ENCODE measurements at places on chromosomes 12 and 14.

DNA sequence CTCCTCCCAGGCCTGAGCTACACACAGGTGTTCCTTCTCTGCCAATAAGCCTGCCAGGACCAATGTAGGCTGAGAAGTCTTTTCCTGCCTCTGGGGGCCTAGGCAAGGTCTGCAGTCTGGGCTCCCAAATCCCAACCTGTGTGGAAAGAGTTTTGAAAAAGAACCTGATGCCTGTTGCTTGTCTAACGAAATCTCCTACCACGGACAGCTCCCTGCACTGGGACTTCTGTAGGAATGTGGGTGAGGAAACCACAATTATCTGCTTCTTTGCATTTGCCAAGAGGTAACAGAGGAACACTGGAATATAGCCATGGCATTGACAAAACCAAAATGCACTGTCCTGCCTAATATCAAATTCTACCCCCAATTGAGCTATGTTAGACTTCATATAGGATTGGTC is 877.0 kb upstream of the TMEM132C start:
- no peak for DNase-seq

DNA sequence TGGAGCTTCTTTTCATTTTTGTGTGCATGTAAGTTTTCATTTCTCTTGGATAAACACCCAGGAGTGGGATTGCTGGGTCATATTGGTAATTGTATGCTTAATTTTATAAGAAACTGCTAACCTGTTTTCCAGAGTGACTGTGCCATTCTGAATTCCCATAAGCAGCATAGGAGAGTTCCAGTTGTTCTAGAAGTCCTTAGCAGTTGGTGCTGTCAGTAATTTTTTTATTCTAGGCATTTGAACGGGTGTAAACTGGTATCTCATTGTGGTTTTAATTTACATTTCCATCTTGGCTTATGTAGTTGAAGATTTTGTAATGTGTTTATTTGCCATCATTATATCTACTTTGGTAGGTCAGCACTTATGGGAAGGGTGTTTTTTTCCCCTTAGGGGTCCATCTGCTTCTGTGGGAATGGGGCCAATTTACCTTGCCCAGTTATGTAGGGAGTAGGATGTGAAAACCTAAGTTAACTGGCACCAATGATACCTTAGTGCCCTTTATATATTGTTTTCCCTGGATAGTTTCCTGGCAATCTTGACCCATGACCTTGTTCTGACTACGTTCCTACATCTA is 202.9 kb downstream of the AKAP6 start:
- DNase-seq = no peak

DNA sequence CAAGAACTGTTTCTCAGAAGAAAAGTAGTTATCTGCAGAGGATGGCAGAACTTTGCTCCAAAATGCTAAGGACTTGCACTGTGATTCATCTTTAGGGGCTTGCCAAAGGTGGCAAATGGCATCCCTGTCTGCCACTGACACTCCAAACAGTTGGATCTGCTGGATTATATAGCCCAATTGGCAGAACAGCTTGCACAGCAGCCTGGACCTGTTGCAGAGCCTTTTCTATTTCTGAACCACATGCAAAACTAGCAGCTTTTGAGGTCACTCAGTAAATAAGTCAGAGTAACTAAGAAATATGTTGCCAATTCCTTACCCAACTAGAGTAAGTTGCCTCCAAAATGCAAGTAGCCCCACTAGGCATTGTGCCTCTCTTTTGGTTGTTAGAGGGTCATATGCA is 397.5 kb upstream of the NOVA1 start:
- no peak for DNase-seq

DNA sequence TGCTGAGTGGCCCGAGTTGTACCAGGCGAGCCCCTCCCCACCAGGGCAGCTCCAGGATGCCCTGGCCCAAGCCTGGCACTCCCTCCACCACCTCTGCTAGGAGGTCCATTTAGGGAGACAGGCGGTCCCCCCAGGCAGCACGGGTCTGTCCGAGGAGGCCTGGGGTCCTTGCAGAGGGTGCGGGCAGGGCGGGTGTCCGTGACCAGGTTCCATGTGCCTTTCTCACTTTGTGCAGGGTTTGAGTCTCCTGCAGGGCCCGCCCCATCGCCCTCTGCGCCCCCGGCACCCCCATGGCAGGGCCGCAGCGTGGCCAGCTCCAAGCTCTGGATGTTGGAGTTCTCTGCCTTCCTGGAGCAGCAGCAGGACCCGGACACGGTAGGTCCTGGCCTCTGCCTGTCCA is 56.8 kb upstream of the TSPAN9 start:
- DNase-seq = no peak

- no peak for DNase-seq
Measured at GRCh38 chr14:20048202-20048601, 11.6 kb upstream of the OR4L1 start.
